ENCODE measurements at places on chromosomes 2 and 18. TPM values are rescaled to one million over a fixed set of nuclear protein-coding genes. Genes with fewer than 3 reads are reported as not detected.

DNA sequence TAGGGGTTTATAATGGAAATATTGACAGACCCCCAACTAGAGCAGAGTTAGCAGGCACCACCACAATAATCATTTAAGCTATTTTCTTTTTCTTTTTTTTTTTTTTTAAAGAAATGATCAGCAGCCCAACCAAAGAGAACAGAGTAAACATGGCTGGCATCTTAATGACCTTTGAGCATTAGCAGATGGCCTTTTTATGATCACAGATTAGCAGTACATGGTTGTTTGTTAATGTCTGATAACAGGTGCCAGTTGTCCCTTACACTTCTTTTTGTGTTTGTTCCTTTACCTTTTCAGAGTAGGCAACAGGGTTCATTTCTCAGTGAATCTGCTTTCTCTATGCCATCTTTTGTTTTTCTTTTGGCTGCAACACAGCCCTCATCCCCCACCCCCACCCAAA lies 747.0 kb downstream of the BCL11A start:
- DNase-seq, result no peak

DNA sequence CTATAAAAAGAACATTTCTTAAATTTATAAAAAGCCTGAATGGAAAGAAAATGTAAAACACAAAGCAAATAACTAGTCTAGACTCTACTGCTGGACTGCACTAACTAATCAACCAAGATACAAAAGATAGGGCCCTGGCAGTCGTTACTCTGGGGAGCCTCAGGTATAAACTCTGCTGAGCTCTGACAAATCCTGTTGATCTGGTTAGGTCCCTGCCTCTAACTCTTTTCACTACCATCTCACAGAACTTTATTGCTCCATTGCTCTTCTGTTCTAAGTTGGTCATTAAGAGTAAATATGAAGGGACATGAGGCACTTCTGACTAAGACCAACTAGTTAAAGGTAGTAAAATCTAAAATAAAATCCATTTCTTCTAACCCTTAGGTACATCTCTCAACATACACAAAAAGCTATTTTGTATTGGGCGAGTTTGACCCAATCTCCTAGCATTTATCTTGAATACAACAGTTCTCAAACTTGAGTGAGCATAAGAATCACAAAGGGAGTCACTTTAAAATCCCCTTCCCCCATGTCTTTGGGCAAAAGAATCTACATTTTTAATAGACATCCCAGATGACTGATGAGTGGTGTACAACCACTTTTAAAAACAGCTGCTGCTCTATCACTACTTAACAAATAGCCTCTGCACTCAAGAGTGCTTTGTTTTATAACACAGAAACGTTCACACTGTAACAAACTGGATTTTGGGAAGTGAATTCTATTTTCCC lies 2.5 kb downstream of the CHN1 start:
- DNase-seq, result no peak

- no peak for DNase-seq
These were observed 14.0 kb downstream of the ANXA4 start for GRCh38 chr2:69755862-69756467.

DNA sequence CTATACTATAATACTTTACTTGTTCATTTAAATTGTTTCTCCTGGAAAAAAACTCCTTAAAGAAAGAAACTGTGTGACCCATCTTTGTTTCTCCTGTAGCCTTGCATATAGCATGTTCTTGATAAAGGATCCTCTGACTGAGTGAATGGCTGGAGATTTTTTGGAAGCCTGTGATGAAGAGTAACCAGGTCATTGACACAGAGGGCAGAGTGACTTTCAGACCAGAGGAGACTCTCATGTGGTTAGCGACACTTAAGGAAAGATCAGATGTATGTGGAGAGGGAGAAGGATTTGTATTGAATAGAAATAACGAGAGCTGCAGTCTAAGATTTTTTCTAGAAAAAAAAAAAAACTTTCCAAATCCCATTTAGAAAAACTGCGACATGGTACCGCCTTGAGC lies 85.5 kb downstream of the TRIM43 start:
- DNase-seq, result no peak

DNA sequence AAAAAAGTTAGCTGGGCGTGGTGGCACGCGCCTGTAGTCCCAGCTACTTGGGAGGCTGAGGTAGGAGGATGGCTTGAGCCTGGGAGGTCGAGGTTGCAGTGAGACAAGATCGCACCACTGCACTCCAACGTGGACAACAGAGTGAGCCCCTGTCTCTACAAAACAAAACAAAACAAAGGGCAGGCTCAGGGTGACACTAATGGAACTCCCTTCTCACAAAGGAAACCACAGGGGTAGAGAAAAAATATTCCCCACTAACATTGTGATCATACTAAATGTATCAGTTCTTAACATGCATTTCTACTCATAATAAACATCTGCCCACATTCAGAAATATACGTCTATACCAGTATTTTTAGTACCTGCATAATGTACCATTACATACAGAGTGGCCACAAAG lies 21.1 kb downstream of the STAM2 start:
- DNase-seq, result no peak

- DNase-seq, result peak; percentile 45
These were observed 6.2 kb downstream of the MRPS5 start for GRCh38 chr2:95115418-95115817.

DNA sequence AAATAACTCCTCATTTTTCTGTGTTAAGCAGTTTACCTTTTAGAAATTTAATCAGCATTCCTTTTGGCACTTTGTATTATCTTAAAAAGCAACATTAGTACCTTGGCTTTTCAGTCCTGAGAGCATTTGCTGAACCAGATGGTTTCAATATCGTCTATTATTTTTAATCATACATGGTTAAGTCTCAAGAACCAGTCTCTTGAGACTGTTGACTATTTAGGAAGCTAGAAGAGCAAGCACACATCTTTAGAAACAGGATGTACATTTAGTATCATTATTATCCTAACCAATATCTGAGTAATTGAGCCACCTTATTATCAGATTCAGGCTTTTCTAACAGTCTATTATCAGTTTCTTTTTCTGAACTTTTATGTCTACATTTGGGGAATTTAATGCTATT lies 28.2 kb upstream of the ZEB2 start:
- DNase-seq, result no peak

- no peak for DNase-seq
These were observed 51.8 kb downstream of the BIN1 start for GRCh38 chr2:127054996-127055785.

GRCh38 chr2:10993001-10993481 lies 81.3 kb downstream of the KCNF1 start:
- DNase-seq, result no peak

DNA sequence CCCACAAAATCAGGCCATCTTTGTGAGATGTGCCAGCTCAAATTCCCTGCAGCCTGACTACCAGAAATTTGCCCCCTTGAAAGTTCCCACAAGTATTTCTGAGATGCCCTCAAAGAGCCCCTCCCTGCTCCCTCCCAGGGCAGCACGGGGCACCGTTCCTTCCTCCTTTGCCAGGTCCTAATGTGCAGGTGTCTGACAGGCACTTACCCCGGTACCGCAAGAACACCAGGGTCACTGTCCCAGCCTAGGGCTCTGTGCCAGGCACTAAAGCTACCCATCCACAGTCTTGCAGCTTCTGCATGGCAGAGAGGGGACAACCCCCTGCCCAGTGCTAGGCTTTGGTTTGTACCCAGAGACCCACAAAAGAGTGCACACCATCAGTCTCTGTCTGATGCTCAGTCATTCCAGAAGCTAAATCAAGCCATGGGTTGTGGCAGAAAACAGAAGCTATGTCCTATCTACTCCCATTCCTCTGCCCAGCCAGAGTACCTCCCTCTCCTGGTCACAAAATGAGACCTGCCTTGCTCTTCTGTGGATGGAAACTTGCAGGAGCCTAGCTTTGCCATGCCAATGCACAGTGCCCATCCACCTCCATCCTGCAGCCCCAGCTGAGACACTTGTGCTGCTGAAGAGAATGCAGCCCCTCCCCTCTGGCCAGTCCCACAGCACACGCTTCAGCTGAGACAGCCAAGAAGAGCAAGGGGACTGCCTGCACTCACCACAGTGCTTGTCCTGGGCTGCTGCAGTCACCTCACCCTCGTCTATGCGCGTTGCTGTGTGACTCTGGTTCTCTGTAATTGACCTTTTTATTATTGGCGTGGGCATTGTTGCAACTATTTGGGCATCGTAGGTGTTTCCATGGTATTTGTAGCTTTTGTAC lies 48.7 kb downstream of the INPP5D start:
- no peak for DNase-seq

DNA sequence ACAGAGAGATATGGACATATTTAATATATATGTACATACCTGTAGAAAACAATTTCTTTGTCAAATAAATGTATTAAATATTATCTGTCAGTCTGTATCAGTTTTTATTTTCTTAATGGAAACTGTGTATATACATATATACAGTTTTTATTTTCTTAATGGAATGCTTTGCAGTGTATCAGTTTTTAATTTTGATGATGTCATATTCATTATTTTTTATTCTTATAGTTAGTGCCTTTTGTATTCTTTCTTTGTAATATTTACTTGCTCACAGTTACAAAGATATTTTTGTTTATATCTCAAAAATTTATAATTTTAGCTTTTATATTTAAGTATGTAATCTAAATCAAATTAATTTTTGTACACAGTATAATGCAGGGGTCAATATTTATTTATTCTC lies 20.6 kb downstream of the KCNH7 start:
- DNase-seq, result no peak

GRCh38 chr2:222290736-222291484 lies 7.9 kb downstream of the PAX3 start:
- no peak for DNase-seq

Gene TNFRSF11A
- 1.9 TPM for polyA plus RNA-seq

Gene ACTR3
- polyA plus RNA-seq, result 174 TPM

Gene SERPINB12
- 0.04 TPM for polyA plus RNA-seq

Gene LHCGR
- 0.18 TPM for polyA plus RNA-seq

All from right renal pelvis (tissue), 4 donors.